ENCODE measurements at places on chromosomes 6 and 20. TPM values are rescaled to one million over a fixed set of nuclear protein-coding genes. Genes with fewer than 3 reads are reported as not detected.

The TFAP2C gene
- total RNA-seq = 9.4 TPM

The FERMT1 gene
- total RNA-seq = 0.46 TPM

The CALHM4 gene
- not detected for total RNA-seq

The ARMH2 gene
- total RNA-seq = not detected

The ALDH5A1 gene
- 21.1 TPM for total RNA-seq

The HLA-DQB1 gene
- 9.2 TPM for total RNA-seq

The SLC22A2 gene
- not detected for total RNA-seq

The EDN1 gene
- 7.3 TPM for total RNA-seq

- DNase-seq = no peak
These were observed 12.2 kb upstream of the PTGIS start for GRCh38 chr20:49579874-49580812.

- peak; percentile 23 for DNase-seq
These were observed at the start of gene AKAP12 for GRCh38 chr6:151239603-151240035. Gene AKAP12 (plus strand): TSS chr6:151239967. CDS start chr6:151240563, 596 bp downstream.

DNA sequence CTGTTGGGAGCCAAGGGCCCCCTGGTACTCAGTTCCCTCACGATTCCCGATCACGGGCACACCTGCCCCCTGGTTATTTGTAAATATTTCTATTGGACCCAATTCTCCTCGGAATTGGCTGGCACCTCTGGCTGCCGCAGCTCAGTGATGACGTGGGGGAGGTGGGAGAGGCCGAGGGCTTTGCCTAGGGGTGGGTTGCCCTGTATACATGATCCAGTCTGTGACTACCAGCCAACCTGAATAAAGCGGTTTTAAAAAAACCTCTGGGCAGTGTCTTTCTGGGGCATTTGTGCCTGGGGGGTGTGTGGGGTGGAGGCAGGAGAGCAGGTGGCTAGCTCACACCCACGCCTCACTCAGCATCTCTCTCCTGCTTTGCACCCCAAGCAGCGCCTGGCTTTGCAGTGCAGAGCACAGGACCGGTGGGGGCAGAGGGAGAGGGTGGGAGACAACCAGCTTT is 42.2 kb downstream of the VSTM2L start:
- peak; percentile 8 for DNase-seq

DNA sequence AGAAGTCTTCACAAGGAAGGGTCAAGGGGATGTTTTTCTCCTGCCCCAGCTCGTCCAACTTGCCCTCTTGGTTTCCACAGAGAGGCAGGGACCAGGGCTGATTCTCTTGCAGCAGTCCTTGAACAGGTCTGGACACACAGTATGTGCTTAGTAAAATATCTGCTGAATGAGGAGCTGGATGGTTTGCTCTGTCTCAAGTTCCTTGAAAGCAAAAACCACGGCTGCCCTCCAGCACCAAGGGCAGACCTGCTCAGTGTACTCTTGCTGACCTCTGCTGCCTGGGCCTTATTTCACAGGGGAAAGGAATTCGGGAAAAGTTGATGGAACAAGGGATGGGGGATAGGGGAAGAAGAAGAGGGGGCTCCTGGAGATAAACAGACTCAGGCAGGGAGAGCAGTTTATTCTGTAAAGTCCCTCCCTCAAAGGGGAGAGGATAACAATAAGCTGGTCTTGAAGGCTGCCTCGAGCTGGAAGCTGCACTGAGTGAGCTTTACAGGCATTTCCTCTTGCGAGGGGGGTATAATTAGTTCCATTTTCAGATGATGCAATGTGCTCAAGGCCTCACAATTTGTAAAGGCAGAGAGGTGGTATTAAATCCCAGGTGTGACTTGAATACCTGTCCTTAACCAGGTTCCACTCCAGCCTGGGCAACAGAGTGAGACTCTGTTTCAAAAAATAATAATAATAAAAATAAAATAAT is 10.3 kb downstream of the KCNK5 start:
- DNase-seq = no peak

DNA sequence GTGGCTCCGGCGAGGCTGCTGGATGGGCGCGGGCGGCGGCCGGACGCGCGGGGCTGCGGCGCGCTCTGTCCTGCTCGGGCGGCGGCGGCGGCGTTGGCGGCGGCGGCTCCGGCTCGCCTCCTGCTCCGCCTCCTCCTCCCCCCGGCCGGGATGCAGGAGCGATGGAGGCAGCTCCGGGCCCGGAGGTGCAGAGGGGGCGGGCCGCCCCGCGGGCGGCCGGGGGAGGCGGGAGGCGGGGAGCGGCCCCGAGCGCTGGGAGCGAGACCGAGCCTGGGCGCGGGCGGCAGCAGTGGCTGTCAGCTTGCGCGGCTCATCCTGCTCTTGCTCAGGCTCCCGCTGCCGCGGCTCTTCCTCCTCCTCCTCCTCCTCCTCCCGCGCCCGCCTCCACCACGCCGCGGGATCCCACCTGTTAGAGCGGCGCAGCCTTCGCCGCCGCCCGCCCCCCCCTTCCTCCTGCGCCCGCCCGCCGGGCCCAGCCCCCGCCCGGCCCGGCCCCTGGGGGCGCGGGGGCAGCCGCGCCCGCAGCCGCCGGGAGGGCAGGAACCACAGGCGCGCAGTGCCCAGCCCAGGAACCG is at the start of gene NOL4L:
TSS of gene NOL4L (minus strand) at position 323 of the 575 bp plus-strand sequence. CDS start 443 bp downstream, outside the sequence.
- DNase-seq = peak; percentile 89

DNA sequence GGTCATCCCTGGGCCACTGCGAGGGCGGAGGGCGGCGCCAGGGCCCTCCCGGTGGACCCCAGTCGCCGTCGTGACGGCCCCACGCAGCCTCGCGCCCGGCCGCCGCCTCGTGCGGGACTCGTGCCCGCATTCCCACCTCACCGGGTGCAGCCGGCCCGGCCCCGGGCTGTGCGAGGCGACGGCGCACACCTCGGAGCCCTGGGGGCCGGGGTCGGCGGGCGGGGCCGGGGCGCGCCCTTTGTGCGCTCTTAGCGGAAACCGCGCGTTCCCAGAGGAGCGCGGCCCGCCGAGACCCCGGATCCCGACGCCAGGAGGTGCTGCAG is 5.5 kb upstream of the DLL1 start:
- peak; percentile 85 for DNase-seq

GRCh38 chr20:42494290-42494689 is 695.4 kb downstream of the PTPRT start:
- no peak for DNase-seq

DNA sequence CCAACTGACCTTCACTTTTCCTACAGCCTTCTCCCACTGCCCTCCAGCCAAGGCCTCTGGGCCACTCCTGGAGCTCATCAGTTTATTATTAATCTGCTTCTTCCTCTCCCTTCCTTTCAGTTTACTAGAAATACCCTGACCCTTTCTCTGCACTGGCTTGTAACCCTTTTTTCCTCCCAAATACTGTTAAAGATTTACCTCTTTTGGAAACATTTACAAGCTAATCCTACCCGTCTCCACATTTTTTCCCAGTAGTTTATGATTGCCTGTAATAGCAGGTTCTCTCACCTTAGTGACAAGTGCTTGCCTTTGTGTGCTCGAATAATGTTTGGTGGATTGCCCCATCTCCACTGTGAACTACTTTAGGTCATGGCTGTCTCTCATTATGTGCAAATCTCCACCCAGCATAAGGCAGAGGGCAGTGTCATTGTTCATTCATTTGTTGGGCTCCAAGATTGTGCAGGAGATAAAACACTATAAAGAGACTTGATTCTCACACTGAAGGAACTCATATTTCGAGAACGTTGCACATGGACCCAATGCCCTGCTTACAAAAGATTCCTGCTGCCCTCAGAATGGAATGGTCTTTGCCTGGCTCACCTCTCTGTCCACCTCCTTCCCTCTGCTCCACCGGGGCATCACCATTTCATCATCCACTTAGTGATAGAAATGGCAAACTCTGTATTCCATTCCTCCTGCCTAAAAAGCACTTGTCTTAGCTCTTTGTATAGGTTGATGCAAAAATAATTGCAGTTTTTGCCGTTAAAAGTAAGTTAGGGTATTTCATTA is 491.1 kb downstream of the UTRN start:
- no peak for DNase-seq

DNA sequence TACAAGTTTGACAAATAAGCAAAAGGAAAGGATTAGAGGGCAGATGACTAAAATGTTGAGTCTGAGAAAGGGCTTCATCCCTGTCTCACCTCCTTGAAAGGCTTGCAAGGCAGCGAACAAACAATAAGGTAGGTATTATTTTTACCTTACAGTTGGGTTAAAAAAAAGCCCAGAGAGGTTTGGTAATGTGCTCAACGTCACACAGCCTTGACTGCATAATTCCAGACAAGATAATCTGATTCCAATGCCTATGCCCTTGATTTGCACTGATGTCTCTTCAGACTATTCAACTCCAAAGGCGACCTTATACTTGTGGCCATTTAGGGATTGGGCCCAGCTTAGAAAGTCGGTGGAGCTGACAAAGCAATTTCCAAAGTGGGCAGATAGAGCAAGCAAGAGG is 1.7 kb downstream of the ARG1 start:
- DNase-seq = no peak

- no peak for DNase-seq
These were observed 372 bp downstream of the JARID2 start for GRCh38 chr6:15246217-15246665.

DNA sequence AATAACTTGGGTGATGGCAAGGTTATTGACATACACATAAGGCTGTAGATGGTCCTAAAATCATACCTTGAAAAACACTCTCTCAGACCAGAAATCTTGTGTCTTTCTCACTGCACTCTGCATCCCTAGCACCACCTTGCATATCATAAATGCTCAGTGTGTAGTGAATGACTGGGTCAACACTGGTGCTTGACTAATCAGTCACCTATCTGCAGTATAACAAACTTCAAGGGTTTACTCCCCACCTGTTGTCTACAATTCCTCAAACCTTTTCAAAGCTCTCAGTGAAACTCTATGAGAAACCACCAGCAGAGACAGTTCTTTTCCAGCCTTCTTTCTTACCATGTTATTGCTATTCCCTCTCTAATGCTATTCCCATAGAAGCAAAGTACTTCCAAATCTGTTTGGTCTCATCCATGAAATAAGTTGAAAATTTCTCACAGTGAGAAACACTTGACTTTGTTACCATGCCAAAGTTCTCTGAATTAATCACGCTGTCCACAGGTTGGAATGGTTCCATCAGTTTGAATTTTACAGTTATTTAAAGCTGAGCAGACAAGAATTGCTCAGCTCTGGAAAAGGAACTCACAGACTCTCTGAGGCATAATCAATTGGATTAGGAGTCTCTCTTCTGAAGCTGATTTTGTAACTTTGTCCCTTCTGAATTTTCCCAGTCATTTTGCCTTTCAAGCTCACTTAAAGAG is 104.8 kb upstream of the EYA4 start:
- no peak for DNase-seq

DNA sequence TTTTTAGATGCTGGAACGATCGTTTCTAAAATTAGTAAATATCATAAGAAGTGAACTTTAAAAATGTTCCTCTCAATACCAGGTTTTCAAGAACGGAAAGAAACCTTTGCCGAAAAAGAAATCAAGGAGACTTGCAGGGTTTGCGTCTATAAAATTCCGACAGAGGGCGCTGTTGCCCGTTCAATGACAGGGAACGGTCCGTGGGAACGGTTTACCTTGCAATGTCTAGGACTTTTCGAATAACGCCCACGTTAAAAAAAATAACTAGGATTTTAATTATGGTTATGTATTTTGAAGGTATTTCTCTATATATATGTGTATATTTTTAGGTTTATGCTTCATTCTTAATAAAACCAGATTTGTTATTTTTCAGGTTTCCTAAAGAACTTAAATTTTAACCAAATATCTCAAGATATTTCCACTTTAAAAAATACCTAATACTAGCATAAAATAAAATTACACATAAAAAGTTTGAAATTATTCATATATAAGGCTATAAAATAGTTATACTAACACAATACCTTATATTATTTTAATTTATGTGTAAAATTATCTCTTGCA is 2.5 kb upstream of the TFAP2B start:
- DNase-seq = peak; percentile 69

DNA sequence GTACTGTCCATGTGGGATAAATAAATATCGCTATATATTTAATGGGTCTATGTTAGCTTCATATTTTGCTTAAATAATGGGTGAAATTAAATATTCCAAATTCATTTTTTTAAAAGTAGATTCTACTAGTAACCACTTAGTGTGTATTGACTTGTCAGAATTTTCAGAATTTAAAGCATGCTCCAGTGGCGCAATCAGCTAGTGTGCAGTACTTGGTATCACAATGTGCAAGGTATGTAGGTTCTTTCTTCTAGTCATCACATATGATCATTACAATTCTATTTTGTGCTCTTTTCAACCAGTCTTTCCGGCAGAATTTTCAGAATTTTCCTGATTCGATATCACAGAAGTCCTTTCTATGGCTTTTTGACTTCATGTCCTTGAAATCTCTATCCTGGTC is 32.6 kb downstream of the PDE7B start:
- no peak for DNase-seq

DNA sequence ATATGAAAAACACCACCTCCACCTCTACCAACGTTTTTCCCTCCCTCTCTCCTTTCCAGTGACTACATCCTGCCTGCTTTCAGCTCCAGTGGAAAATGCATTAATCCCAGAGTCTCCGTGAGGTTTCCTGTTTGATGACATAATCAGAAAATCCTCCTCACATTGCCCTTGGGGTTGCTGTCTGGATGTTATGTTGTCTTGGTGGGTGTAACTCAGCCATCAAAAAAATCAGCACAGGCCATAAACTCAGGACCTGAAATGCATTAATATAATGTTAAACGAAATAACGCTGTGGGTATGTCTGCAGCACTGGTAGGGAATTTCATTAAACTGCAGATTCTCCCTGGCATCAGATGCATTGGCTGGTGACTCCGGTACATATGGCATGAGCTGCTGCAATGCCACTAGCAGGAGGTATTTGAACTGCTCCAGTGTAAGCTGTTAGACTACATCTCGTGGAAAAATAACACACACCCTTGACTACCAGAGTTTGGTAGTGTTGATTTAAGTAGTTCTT is 297.8 kb downstream of the PRL start:
- no peak for DNase-seq

DNA sequence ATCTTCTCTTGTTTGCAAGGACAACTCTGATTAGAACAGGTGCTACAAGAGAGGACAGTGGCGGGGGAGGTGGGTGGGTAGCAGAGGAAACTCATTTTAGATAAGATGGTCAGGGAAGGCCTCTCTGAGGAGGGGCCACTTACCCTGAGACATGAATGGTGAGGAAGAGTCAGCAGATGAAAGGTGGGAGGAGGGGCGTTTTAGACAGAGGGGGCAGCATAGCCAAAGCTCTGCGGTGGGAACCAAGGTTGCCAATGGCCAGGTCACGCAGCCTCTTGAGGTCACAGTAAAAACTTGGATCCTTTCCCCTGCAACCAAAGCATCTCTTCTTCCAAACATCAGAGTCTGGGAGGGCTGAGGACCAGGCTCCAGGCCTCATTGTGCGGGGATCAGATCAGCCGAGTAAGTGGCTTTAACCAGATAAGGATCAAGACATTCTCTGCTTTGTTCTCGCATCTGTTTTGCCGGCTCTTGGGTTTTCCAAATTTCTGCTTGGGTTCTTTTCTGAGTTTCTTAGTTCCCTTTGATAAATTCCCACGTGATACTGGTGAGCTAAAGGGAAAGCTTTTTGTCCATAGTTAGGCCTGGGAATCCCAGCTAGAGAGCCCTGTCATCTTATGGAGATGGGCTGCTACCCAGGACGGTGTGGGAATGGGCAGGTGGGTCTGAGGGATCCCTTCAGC is 5.5 kb upstream of the CD40 start:
- DNase-seq = no peak

Data from upper lobe of left lung (tissue), 6 donors.